ENCODE measurements at places on chromosomes 16 and 17.

DNA sequence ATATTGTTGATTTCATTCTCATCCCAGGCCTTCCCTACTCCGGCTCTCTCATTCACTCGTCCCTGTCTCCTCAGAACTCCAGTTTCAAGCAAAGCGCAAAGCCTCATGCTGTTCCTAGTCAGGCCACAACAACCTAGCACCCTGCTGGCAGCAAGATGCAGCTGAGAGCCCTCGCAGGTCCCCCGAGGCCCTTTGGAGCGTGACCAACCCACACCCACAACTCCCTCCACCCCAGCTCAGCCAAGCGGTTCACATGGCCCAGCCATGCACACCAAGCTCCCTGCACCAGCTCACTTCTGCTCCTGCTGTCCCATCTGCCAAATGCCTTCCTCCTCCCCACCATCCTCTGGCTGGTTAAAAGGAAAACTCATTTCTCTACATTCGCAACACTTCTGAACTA is 195.8 kb downstream of the IRX5 start:
- no peak for DNase-seq

DNA sequence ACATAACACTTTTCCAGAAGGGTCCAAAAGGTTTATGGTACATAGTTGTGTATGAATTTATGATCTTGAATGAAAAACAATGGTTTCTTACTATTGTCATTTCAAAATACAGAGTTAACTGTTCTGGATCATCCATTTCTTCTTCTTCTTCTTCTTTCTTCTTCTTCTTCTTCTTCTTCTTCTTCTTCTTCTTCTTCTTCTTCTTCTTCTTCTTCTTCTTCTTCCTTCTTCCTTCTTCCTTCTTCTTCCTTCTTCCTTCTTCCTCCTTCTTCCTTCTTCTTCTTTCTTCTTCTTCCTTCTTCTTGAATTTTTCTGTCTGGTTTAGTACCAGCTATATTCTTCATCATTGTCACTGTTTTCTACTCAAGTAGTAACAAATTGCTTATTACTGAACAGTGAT is 47.8 kb downstream of the TNRC6C start:
- no peak for DNase-seq

DNA sequence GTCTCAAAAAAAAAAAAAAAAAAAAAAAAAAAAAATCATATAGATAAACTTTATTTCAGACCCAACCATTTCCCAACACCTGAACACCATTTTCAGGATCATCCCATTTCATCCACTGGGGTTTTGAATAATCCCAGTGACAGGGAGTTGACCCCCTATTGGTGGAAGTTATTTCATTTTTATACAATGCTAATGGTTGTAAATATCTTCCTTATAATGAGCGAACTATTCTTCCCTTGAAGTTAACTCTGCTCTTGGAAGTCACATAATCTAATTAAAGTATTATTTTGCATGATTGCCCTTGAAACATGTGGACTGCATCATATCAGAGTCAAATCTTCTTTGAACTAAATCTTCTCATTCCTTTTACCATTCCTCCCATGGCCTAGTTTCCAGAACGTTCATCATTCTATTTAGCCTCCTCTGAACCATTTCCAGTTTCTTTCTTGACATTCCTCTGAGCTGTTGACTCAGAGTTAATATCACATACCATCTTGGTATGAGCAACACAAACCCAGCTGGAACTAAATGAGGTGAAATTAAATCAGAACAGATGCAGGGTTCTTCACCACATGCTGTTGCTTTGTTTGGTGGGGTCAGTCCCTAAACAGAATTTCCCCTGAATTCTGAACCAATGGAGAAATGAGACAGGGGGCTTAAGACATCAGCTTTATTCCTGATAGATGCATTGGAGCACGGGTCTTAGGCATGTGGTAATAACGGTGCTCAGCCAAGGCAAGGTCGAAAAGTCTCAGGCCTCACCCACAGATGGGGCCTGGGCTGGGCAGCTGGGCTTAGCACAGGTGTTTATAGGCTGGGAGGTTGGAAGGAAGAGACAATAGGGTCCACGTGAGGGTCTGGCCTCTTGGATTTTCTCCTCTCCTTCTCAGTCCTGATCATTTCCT is 8.9 kb downstream of the HSD17B2 start:
- DNase-seq: no peak

GRCh38 chr16:12318661-12319427 is 342.3 kb downstream of the SNX29 start:
- DNase-seq: no peak

GRCh38 chr17:22459331-22459952 is 767.1 kb downstream of the KCNJ18 start:
- no peak for DNase-seq

DNA sequence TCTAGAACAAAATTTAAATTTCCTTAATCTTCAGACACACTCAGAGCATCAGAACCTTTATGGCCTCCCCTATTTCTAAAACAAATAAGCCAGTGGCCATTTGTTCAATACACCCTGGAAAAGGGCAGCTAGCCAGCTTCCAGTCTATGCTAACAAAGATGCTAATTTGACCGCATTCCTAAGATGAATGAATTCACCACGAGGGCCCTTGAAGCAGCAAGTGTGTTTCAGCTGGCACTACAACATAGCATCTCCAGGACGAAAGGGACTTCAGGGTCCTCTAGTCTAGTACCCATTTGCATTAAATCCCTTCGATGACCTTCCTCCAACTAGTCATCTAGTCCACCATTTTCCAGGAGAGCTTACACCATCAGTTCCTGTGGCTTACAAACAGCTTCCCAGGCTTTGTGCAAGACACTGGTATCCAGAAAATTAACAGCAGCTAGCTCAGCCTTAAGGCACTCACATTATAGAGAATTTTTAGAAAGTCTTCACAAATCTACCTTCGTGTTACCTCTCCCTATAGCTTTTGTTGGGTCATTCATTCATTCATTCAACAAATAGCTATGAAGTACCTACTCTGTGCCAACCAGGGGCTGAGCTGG is 10.9 kb downstream of the KRT37 start:
- no peak for DNase-seq

- DNase-seq: no peak
Observed at GRCh38 chr16:87178177-87178863, 138.9 kb downstream of the C16orf95 start.

GRCh38 chr16:86065711-86066110 is 166.7 kb downstream of the IRF8 start:
- no peak for DNase-seq

GRCh38 chr16:11155284-11155806 is 100.7 kb downstream of the SOCS1 start:
- no peak for DNase-seq

GRCh38 chr17:6346156-6346786 is 88.7 kb downstream of the AIPL1 start:
- no peak for DNase-seq

DNA sequence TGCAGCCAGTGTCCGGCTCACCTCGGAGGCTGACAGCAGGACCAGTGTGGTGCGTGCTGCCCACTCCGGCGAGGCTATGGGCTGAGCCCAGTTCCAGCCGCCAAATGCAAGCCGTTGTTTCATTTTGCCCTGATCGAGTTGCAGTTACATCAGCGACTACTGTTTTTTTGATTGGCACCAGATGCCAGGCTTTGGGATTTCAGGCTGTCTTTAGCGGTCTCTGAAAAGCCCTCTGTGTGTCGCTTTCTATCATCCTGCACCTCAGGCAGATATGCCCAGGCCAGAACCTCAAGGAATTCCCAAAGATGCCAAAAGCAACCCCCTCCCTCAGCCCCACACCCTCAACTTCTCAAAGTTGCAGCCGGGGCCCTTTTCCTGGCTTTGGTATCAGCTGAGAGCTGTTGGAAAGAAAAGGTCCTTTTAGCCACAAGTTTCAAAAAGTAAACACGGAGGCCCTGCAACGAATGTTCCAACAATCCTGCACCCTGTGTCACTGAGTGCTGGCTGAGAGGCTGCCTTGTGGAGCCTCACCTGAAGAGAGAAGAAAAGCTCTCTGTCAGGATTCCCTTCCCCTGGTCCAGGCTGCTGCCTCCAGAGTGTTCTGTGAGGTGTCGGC is 58.9 kb downstream of the WWP2 start:
- peak; percentile 91 for DNase-seq

- peak; percentile 51 for DNase-seq
Observed at GRCh38 chr17:32870027-32870670, 6.8 kb downstream of the MYO1D start.

Measured in tibial artery (tissue), 4 donors.